Astrocyte of the spinal cord (primary cell): ENCODE measurements at places on chromosomes 5 and 9.
A peak's percentile ranks its signal among the peaks of the same experiment; 100 is the strongest.

- DNase-seq: peak; percentile 67
Observed at GRCh38 chr5:133225671-133226152, 173.9 kb downstream of the HSPA4 start.

DNA sequence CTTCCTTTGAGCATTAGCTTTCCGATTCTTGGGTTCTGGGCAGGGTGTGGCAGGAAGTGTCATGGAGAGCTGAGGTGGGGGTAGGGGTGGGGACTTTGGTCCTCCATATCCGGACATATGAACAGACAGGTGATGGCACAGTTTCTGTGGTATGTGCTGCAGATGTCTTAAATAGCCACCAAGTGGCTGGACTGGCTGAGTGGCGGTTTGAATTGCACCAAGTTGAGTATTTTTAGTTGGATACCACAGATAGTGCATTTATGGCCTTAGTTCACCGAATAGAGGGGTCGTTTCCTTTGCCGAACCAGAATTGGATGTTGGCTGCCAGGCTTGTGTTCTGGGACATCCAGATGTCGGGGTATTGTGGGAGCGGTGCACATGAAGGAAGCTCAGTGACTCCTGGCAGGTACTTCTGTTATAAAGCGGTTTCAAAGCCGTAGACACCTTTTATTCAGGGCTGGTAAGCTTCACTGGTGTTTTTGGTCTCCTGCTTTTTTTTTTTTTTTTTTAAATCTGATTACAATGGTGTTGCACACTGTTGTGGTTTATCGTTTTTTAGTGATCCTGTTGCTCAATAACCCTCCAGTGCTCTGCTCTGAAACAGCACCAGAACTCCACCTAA, 15.1 kb upstream of the TNFAIP8 start:
- no peak for DNase-seq

- no peak for DNase-seq
Observed at GRCh38 chr5:172530878-172531703, 76.8 kb upstream of the SH3PXD2B start.

DNA sequence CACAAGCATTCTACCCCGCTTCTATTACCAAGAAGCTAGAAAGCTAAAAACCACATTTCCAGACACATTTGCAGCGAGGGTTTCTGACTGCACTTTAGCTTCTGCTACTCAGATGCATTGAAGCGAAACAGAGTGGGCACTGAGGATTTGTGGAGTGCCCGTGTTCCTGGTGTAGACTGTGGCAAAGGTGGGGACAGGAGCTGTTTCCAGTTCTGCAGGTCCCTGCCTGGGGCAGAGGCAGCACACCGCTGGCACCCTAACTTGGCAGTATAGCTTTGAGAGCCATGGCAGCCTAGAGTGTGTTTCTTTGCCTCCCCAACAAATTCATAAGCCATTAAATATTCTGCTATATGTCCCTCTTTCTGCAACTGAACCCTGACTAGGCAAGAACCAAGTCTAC, 108.6 kb upstream of the SPOCK1 start:
- DNase-seq: no peak

GRCh38 chr5:170986598-170986997, 124.8 kb downstream of the RANBP17 start:
- DNase-seq: peak; percentile 25

- no peak for DNase-seq
Observed at GRCh38 chr9:102309379-102309778, 570.9 kb upstream of the GRIN3A start.

DNA sequence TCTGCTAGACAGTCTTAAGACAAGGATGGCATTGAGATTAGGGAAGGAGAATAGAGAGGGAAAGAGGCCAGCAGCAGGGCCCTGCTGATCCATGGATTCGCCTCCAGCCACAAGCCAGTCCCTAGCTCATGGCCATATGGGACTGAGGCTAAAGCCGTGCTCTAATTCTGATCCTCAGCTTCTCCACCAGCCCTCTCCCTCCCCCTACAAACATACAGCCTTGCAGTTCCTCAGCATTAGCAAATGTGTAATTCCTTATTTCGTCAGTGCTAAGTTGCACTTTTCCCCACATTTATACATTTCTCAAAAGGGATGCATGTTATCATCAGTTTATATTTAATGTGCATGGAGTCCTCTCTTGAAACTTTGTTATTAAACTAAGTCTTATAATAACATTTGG, 34.8 kb downstream of the ZNF462 start:
- no peak for DNase-seq

DNA sequence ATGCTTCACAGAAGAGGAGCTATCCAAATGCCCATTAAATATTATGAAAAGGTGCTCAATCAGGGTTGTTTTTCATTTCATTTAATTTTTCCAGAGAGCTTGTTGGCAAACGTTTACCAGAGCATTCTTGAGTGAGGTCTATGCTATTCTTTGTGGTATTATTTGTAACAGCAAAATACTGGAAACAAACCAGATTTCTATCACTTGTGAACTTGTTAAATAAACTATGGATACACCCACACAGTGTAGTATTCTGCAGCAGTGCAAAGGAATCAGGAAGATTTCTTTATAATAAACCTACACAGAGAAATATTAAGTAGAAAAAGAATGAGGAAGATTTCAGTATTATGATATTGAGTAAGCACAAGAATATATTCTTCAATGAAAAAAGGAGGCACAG, 15.0 kb upstream of the SLC1A1 start:
- no peak for DNase-seq

DNA sequence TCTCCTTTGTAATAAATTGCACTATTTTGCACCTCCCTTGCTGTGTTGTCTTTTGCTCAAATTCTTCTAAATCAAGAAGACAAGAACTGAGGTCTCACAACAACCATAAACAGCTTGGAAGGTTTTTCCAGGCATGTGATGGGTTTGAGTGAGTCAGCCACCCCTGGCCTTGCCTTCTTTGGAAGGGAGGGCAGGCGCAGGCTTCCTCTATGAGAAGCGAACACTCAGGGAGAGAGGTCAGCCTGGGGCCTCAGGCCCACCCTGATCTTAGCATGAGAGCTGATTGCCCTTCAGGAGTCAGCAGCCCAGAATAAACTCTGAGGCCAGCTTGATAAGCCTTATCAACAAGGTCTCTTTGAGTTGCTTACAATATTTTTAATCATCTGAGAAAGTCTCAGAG, 31.6 kb downstream of the S1PR3 start:
- DNase-seq: peak; percentile 69

- no peak for DNase-seq
Observed at GRCh38 chr9:70761139-70761670, 346.7 kb upstream of the KLF9 start.

DNA sequence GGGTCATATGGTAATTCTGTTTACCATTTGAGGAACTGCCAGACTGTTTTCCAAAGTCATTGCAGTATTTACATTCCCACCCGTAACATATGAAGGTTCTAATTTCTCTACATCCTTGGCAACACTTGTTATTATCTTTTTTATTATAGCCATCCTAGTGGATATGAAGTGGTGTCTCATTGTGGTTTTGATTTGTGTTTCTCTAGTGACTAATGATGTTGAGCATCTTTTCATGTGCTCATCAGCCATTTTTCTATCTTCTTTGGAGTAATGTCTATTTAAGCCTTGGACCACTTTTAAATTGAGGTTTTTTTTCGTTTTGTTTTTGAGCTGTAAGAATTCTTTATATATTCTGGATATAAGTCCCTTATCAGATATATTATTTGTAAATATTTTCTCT, 132.8 kb upstream of the RUSC2 start:
- peak; percentile 18 for DNase-seq

DNA sequence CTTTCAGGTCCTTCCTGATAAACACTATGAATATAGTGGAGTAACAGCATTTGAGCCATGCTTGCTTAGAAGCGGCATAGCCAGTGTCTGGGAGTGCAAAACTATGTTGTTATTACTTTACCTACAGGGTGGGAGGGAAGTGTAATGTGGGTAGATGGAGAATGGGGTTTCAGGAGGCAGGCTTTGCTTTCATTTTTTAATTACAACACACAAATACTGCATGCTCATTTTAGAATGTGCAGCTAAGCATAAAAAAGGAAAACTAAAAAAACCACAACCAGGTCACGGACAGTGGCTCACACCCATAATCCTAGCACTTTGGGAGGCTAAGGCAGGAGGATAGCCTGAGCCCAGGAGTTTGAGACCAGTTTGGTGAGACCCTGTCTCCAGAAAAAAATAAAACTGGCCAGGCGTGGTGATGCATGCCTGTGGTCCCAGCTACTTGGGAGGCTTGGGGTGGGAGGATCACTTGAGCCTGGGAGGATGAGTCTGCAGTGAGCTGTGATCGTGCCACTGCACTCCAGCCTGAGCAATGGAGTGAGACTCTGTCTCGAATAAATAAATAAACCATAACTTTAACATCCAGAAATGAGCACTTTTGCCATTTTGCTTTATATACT, 20.2 kb downstream of the HAVCR1 start:
- DNase-seq: no peak

DNA sequence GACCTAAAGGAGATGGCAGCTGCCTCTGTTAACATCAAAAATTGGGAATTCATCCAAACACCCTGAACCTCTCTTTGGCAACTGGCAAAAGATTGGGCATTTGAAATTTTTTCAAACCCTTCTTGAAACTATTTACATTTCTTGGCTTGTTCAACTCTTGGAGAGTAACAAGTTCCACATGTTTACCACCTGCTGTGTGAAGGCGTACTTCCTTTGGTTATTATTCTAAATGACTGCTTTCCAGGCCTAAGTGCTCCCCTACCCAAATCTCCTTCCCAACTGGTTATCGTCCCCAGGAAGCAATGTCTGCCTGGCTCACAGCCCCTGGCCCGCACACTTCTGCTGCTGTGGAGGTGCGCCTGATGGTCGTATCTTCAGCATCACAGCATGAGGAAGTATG, 422.7 kb downstream of the DMAC1 start:
- peak; percentile 5 for DNase-seq

DNA sequence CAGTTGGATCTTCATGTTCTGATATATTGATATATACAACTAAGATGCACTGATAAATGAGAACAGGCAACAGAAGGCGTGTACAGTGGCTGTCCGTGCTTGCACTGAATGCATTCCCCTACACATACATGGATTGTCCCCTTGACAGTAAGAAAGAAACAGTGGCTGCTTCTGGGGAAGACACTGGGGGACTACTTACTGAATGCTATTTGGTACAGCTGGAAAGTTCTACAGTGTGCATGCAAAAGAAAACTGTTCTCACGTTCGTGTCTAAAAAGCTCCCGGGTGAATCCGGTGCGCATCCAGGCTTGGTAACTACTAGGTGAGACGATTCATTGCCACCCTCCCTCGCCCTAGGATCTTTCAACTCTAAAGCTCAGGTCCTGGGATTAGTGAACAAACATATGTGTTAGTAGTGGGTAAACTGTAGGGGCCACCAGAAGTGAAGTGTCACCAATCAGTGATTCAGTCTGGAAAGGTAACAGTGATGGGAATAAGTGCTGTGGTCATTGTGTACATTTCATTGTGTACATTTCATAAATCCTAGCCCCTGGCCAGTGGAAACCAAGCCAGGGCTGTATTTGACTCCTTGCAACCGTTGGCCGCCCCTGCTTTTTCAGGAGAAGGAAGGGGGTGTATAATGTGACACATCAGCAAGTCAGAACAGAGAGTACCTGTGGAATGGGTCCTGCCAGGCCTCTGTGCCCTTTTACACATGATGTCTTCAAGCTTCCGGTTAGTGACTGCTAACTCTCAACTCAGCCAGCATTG, 46.3 kb upstream of the BOD1 start:
- DNase-seq: no peak

GRCh38 chr5:132049093-132049492, 11.4 kb upstream of the IL3 start:
- DNase-seq: no peak

GRCh38 chr5:93343570-93343969, 237.4 kb downstream of the NR2F1-AS1 start:
- peak; percentile 23 for DNase-seq

DNA sequence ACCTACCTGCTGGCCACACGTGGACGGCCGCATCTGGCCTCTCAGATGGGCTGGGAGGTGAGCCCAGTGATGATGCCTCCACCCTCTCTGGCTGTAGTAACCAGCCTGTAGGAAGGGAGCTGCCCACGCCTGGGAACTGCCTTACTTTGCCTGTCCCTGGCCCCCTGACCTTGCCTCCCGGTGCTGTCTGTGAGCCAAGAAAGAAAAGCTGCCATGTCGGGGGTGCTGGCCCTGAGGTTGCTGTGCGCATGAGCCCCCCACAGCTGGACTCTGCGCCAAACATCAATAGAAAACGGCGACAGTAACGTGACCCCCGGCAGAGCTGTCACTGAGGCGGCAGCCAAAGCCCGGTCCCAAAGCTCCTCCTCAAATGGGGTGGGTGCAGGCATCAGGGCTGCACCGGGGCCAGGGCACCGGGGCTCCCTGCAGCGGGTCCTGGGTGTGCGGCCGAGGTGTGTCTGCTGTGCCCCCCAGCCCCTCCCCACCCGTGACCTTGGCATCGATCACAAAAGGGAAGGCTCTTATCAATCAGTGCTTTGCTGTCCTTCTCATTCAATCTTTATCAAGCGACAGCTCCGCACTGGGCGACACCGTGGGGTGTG, 15.3 kb upstream of the SLC9A3 start:
- no peak for DNase-seq
